ENCODE measurements at places on chromosomes 3 and 15.

- DNase-seq = no peak
Measured at GRCh38 chr3:178353006-178353694, 183.1 kb upstream of the KCNMB2 start.

DNA sequence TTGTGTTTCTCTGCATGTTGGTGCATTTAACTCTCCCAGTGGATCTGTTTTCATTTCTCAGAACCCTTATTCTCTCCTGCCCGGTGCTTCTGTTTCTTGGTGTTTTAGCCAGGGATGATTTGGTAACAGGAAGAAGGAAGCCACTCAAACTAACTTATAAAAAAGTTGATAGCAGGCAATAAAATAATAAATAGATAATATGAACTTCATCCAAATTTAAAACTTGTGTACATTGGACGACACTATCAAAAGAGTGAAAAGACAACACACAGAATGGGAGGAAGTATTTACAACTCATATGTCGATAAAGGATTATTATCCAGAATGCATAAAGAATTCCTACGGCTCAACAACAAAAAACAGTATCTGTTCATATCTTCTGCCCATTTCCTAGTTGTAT, 37.3 kb upstream of the CHRNA7 start:
- DNase-seq = no peak

DNA sequence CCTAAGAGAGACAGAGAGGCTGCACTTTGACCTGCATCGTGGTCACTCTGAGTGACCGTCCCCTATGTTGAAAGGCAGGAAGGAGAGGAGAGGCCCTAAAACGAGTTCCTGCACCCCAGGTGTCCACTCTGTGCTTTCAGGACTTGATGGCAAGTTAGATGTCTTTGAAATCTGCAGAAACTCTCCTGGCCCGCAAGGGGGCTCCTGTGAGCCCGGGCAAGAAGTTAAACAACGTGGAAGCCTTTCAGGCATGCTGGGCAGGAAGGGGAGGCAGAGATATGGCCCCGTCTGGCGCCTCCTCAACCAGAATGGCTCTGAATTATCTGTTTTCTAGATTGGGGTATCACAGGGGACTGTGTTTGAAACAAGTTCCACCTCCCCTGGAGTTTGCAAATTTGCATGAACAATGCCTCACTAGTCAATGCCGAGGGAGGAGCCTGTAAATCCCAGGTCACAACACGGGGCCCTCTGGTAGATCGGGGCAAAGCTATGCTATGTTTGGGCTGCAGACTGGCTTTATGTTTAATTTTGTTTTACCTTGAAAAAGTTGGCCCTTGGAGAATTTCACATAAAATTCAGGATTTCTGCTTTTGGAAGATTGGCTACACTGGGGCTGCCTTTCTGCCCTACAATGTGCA, 9.8 kb downstream of the CTXND1 start:
- DNase-seq = no peak

- no peak for DNase-seq
Measured at GRCh38 chr3:5051772-5052171, 70.3 kb upstream of the ARL8B start.

- no peak for DNase-seq
Measured at GRCh38 chr15:35003928-35004327, 15.8 kb upstream of the ZNF770 start.

GRCh38 chr15:90915216-90915807, 12.2 kb downstream of the MAN2A2 start:
- DNase-seq = no peak

GRCh38 chr3:169268286-169268776, 395.2 kb downstream of the MECOM start:
- DNase-seq = no peak

GRCh38 chr15:51022206-51022605, 72.5 kb downstream of the TNFAIP8L3 start:
- DNase-seq = no peak

- no peak for DNase-seq
Measured at GRCh38 chr3:15152184-15152583, 53.2 kb upstream of the RBSN start.

DNA sequence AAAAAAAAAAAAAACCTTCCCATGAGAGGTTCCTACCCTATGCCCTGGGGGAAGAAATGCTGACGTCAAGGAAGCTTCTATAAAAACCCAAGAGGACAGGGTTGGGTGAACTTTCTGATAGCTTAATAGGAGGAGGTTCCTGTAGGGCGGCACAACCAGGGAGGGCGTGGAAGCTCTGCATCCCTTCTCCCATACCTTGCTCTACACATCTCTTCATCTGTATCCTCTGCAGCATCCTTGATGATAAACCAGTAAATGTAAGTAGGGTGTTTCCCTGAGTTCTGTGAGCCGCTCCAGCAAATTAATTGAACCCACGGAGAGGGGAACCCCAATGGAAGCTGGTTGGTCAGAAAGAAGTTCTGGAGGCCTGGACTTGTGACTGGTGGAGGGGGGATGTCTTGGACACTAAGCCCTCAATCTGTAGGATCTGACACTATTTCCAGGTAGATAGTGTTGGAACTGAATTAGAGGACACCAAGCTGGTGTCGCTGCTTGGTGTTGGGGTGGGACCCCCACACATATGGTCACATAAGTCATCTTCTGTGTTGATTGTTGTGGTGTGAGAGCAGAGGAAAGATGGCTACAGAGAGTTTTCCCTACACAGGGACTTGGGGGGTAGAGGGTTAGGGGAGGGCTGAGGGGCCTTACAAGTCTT, 91.5 kb downstream of the ST6GAL1 start:
- no peak for DNase-seq

- no peak for DNase-seq
Measured at GRCh38 chr3:15055019-15055557, 10.0 kb downstream of the MRPS25 start.

GRCh38 chr3:124529826-124530571, 200.3 kb upstream of the UMPS start:
- peak; percentile 87 for DNase-seq

DNA sequence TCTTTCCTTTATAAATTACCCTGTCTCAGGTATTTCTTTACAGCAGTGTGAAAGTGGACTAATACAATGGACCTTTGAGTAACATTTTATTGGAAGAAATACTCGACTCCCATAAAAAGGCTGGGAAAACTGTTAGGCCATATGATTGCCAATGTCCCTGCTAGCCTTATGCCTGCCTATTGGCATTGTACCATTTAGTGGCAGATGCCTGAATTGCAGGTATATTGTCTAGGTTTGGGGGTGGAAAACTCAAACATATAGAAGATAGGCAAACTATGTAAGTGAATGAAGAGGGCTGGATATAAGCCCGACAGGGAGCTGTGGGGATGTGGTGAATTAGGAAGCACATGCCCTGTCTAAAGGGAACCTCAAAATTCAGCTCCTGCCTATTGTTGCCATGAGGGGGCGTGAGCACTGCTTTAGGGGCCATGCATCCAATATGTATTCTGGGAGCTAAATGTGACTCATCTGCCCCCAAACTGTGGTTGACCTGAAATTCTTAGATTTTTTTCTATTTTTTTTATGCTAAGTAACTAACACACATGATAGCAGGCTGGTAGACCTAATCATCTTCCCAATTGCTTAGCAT, 65.2 kb upstream of the TRA2B start:
- DNase-seq = no peak

DNA sequence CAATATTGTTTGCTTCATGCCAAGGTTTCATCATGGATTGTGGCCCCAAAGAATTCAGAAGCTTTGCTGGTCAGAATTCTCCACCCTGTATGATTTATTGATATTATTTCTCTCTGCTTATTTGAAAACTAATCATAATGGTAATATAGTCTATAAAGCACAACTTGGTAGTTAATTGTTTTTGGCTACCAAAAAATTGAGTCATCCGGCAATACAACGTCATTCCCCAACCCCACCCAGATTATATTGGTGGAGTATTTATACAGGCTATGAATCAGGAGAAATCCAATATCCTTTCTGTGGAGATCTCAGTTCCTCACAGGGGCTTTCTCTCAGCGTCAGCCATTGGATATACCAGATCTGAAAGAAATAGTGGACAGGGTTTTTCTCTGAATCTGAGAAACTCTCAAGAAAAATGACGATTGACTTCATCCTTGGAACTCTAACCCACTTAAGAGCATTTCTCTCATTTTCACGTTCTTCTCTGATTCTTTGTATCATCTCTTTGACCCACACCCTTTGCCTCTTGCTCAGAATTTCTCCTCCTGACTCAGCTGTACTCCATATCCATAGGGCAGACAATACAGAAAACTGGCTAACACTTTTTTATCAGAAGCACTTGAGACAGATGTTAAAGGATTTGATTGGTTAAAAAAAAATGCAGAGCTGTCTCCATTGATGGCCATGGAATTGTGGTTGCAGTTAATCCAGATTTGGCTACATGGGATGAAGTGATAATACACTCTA, 1055.8 kb upstream of the CADM2 start:
- no peak for DNase-seq

DNA sequence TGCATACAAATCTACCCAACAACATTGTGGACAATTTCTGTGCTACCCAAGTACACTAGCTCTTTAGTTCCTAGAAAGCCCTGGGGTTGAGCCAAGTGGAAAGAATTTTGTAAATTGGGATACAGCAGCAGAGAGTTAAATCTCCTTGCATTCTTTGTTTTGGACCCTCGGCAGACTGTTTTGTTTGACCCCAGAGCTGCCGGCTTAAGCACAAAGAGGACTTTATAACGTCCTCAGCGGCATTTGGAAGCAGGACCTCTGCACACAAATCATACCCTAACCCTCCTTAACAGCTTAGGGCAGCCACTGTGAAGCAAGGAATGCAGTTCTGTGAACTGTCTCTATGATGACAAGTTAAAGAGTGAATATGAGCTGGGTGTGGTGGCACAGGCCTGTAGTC, 415.3 kb downstream of the CNTN4 start:
- no peak for DNase-seq

DNA sequence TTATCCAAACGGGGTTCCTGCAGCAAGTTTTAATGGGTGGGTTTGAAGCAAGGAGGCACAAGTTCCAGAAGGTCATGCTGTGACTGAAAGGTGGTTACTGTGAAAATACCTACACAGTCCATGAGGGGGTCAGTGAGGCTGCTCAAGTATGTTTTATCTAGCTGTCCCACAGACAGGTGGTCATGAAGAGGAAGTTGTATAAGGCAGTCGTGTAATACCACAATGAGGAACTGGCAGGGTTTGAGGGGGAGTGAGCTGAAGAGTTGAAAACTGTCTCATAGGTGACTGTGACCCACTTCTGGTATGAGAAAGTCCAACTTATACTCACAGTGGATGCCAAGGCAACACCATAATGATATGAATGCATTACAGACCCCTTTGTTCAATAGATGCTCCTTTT, 856.8 kb downstream of the OTOL1 start:
- DNase-seq = no peak

DNA sequence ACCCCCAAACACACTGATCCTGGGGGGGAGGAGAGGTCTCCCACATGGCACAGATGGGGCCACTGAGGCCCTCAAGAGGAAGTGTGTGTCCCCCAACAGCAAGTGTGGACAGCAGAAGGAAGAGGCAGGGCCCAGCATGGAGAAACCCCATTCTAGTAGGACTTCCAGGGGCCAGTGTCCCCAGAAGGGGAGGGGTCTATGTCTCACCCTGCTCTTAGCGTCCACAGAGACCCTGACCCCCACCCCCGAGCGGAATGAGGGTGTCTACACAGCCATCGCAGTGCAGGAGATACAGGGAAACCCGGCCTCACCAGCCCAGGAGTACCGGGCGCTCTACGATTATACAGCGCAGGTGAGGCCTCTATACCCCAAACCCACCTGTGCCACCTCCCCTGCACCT, 35.3 kb downstream of the TSPAN3 start:
- DNase-seq = peak; percentile 1

DNA sequence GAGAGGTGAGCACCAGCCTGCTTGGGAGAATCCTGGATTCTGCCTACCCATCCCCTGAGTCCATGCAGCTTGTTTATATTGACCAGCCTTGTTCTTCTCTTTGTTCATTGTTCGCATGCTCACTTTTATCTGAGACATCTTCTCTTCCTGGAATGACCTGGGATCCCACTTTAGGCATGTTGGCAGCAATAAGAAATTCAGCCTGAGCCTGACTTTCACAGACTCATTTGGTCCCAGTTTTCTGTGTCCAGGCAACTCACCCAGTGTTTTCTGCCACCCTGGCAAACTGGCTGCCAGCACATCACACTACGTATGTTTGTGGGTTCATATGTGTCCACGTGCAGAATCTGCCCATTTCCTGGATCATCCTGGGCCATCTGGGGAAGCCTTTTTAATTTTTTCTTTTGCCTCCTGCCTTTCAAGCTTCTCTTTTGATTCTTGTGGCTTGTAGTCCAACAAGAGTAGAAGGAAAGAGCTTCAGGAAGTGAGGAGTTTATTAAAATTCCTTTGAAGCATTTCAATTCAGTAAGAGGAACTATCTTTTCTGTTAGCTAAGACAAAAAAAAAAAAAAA, 199.9 kb downstream of the FNDC3B start:
- no peak for DNase-seq

- peak; percentile 8 for DNase-seq
Measured at GRCh38 chr15:49045751-49046219, 461 bp downstream of the SECISBP2L start.

GRCh38 chr15:68730471-68730919, 90.2 kb downstream of the ANP32A start:
- no peak for DNase-seq

Measured in posterior cingulate gyrus (tissue), 11 donors.